ENCODE measurements at places on chromosomes 6 and 20. TPM values are rescaled to one million over a fixed set of nuclear protein-coding genes. Genes with fewer than 3 reads are reported as not detected.

Gene MRPS10
- 45.1 TPM for total RNA-seq

DNA sequence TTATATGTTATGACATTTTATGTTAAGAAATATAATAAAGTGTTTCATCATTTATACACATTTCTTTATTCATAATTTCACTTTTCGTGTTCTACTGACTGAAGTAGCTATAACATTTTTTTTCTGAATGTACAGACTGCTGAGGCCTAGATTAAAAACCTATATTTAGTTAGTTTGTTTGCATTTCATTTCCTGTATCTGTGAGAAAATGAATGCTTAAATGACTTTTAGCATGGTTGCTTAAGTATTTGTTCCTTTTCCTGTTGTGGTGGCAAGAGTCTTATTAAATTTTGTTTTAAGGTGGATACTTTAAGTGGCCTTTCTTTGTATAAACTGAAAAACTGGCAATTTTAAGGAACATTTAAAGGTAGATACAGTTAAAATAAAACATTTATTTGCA, 779.7 kb upstream of the MAN1A1 start:
- no peak for DNase-seq

Gene CFAP206
- 0.07 TPM for total RNA-seq

GRCh38 chr20:53284696-53285095, 308.9 kb downstream of the ZNF217 start:
- DNase-seq, result no peak

Gene RHAG
- total RNA-seq, result not detected

Gene ZSCAN16
- 6.4 TPM for total RNA-seq

GRCh38 chr6:25875563-25875905, 1.5 kb upstream of the SLC17A3 start:
- DNase-seq, result no peak

Gene RBM38
- 42.8 TPM for total RNA-seq

DNA sequence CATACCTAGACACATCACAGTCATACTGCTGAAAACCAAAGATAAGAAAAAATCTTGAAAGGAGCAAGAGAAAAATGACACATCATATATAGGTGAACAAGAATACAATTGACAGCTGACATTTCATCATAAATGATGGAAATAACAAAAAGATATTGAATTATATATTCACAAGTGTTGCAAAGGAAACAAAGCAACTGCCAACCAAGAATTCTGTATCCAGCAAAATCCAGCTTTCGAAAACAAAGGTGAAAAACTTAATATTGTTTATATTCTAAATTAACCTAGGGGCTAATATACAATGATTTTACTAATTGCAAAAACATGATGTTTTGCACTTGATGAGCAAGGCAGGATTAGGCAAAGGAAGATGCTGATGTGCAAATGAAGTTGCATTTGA, 84.3 kb downstream of the MOXD1 start:
- DNase-seq, result no peak

DNA sequence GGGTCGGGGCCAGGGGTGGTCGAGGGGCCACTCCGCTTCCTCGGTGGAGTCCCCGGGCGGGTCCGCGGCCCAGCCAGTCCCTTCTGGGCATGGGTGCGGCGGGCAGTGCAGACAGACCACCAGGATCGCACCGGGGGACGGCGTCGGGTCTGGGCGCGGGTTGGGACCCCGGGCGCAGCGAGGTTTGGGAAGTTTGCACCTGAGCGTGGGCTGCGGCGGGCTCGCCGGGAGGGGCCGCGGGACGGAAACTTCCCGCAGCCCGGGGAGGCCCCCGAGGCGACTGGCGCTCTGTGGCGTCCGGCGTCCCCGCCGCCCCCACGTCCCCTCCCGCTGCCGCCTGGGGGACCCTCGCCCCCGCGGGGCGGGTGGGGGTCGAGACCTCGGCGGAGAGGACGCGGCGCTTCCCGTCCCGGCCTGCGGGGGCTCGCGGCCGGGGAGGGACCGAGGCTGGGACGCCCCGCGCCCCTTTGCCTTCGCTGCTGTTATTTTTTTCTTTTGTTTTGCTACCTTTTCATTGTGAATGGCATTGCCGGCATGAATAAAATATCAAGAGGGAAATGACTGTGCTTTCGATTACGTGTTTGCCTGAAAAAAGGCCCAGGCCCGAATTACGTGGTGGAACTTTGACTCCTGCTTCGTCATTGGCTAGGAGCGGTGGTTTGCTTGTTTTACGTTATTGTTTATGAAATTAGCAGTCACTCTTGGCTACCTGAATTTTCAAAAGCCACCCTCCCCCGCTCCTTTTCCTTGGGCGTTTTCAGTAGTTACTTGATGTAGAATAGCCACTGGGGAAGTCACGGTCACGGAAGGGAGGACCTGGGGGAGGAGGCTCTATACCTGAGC, 703 bp downstream of the SNX9 start:
- DNase-seq, result peak; percentile 31

Gene DCBLD1
- 10.6 TPM for total RNA-seq

Gene CST2
- total RNA-seq, result 7.0 TPM

GRCh38 chr6:19632786-19633185, 204.4 kb upstream of the ID4 start:
- no peak for DNase-seq

- DNase-seq, result no peak
Observed at GRCh38 chr6:13526727-13527670, 39.6 kb upstream of the GFOD1 start.

Data from kidney epithelial cell (primary cell).